ENCODE measurements at places on chromosomes 16 and 17. TPM values are rescaled to one million over a fixed set of nuclear protein-coding genes. Genes with fewer than 3 reads are reported as not detected.

Gene ATP2A3
- total RNA-seq, result 116 TPM

- H3K27me3 ChIP-seq, result peaks cover 3% of the 10 kb centered on the region
- no peak overlapping the region for H3K27ac ChIP-seq
- no peak overlapping the region for H3K4me3 ChIP-seq
- no peaks in the 10 kb centered on the region for H3K4me1 ChIP-seq
- no peaks in the 10 kb centered on the region for H3K36me3 ChIP-seq
Observed at GRCh38 chr16:87108941-87109340, 208.3 kb downstream of the C16orf95 start.

- H3K36me3 ChIP-seq, result peaks cover 8% of the 10 kb centered on the region
- DNase-seq, result no peak
- no peaks in the 10 kb centered on the region for H3K4me1 ChIP-seq
- peaks cover 11% of the 10 kb centered on the region for H3K27me3 ChIP-seq
Observed at GRCh38 chr17:3925684-3926485, 9.6 kb upstream of the P2RX1 start.

DNA sequence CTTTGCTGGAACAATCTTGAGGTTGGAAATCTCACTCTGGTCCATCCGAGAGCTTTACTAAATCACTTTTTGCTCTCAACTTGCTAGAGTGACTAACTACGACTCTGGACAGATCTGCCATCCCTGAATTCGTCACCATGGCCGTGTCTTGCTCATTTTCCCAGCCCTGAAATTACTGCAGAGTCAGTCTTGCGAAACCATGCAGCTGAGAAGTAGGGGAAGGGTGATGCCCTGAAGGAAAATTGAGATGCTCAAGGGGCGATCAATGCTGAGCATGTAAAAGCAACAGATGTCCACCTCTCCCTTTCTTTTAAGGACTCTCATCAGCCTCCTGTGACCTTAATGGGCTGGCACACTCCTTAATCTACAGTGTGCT, 18.8 kb downstream of the PCTP start:
- H3K27me3 ChIP-seq, result peaks cover 3% of the 10 kb centered on the region
- H3K27ac ChIP-seq, result no peak overlapping the region
- peaks cover 29% of the 10 kb centered on the region for H3K36me3 ChIP-seq
- H3K4me1 ChIP-seq, result peaks cover 9% of the 10 kb centered on the region
- DNase-seq, result no peak

- H3K27ac ChIP-seq, result no peak overlapping the region
- no peaks in the 10 kb centered on the region for H3K36me3 ChIP-seq
- peaks cover 1% of the 10 kb centered on the region for H3K27me3 ChIP-seq
- H3K4me3 ChIP-seq, result no peak overlapping the region
Observed at GRCh38 chr16:65509172-65509571, 387.3 kb upstream of the CDH11 start.

- peaks cover 21% of the 10 kb centered on the region for H3K4me1 ChIP-seq
- H3K36me3 ChIP-seq, result peaks cover 20% of the 10 kb centered on the region
Observed at GRCh38 chr17:39573447-39574298, 34.0 kb downstream of the NEUROD2 start.

DNA sequence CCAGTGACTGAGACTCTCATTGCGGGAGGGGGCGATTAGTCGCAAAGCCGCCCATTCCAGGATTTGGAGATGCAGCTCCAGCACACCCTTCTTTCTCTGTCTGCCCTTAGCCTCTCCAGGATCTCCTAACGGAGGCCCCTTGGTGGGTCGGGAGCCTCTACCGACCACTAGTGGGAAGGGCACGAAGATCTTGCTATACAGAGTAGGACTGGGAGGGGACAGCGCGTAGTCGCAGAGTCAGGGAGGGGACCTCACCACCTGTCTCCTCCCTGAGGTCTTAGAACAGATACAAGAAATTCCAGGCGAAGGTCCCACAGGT, 588 bp upstream of the SMTNL2 start:
- peaks cover 25% of the 10 kb centered on the region for H3K27me3 ChIP-seq
- peak overlapping the region; percentile 89 for H3K4me3 ChIP-seq
- DNase-seq, result peak; percentile 59
- H3K36me3 ChIP-seq, result no peaks in the 10 kb centered on the region
- H3K4me1 ChIP-seq, result peaks cover 9% of the 10 kb centered on the region

DNA sequence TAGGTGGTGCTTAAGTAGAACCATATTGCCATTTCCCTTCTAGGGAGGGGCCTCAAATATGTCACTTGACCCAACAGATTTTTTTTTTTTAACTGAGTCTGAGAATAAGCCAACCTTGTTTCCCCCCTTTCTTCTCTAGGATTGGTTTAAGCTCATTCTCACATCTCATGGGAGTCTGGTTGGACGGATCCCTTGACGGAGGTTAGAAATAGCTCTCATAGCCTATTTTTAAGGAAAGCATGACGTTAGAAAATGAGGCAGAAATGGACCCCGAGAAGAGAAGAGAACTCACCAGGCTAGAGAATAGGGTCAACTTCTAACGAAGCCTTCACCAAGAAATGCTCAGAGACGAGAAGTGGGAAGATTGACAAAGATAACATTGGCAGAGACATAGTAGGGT, 95.1 kb upstream of the ZFHX3 start:
- no peak for DNase-seq
- H3K27me3 ChIP-seq, result peaks cover 3% of the 10 kb centered on the region
- H3K27ac ChIP-seq, result peak overlapping the region; percentile 9
- peaks cover 4% of the 10 kb centered on the region for H3K36me3 ChIP-seq
- no peak overlapping the region for H3K4me3 ChIP-seq

- H3K4me1 ChIP-seq, result peaks cover 19% of the 10 kb centered on the region
- peak overlapping the region; percentile 3 for H3K27ac ChIP-seq
- H3K36me3 ChIP-seq, result no peaks in the 10 kb centered on the region
Observed at GRCh38 chr17:42361781-42362186, 26.5 kb downstream of the STAT3 start.

Gene TBC1D3H
- total RNA-seq, result not detected

All from endothelial cell (in vitro differentiated cells).